Foreskin keratinocyte (primary cell): ENCODE measurements at places on chromosomes 1 and 21. TPM values are rescaled to one million over a fixed set of nuclear protein-coding genes. Genes with fewer than 3 reads are reported as not detected.

Gene GLRX2
- total RNA-seq = 25.6 and 27.5 TPM in 2 replicates

Gene PCAT6
- 0.67 and 1.5 TPM in 2 replicates for total RNA-seq

Gene SLC27A3
- 10.3 and 11.4 TPM in 2 replicates for total RNA-seq

Gene ATXN7L2
- 3.4 and 4.6 TPM in 2 replicates for total RNA-seq

Gene OR2T8
- total RNA-seq = not detected in 2 replicates

Gene CBR3
- total RNA-seq = 6.2 and 7.9 TPM in 2 replicates

Gene GBP6
- 0.20 and 0.39 TPM in 2 replicates for total RNA-seq

Gene MDM4
- total RNA-seq = 14.7 and 15.2 TPM in 2 replicates

Gene ENSA
- 123 and 144 TPM in 2 replicates for total RNA-seq

Gene TBCE
- total RNA-seq = 21.7 and 23.6 TPM in 2 replicates

Gene ZNF697
- total RNA-seq = 6.7 and 7.7 TPM in 2 replicates

Gene NUP210L
- not detected in 2 replicates for total RNA-seq

Gene LAPTM5
- total RNA-seq = not detected in 2 replicates

Gene C1orf185
- total RNA-seq = not detected in 2 replicates

Gene USH2A
- total RNA-seq = not detected in 2 replicates

Gene ADCY10
- 0.14 TPM in 1 of 2 replicates, not detected in the other for total RNA-seq

Gene SLC44A5
- total RNA-seq = 0.10 and 1.4 TPM in 2 replicates

Gene GCSAML
- total RNA-seq = not detected in 2 replicates

Gene BSND
- total RNA-seq = not detected in 2 replicates

Gene RNU1-2
- 2,556 and 4,441 TPM in 2 replicates for total RNA-seq
